Kidney epithelial cell (primary cell): ENCODE measurements at places on chromosomes 3 and 15.

DNA sequence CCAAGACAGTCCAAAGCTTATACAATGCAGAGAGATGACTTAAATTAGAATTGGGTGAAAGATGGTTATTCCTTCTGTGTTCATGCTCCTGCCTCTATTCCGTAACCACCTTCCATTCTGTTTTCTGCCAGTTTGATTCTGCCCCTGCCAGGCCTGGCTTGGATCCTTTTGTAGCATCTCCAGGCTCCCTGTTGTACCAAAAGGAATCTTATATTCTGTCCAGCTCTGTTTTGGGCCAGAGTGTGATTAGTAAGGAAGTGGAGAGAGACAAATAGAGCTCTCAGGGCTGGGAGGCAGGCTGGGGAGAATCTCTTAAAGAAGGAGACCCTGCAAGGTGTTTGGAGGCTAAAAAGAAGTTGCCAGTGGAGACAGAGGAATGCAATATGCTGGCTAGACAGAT is 63.8 kb downstream of the KCNAB1 start:
- DNase-seq = no peak

GRCh38 chr15:91849749-91850161 is 3.8 kb upstream of the SLCO3A1 start:
- no peak for DNase-seq

GRCh38 chr3:63652066-63652725 is at the start of gene SNTN:
SNTN (plus strand) TSS chr3:63652675; CDS start chr3:63652688, 13 bp downstream.
- no peak for DNase-seq

DNA sequence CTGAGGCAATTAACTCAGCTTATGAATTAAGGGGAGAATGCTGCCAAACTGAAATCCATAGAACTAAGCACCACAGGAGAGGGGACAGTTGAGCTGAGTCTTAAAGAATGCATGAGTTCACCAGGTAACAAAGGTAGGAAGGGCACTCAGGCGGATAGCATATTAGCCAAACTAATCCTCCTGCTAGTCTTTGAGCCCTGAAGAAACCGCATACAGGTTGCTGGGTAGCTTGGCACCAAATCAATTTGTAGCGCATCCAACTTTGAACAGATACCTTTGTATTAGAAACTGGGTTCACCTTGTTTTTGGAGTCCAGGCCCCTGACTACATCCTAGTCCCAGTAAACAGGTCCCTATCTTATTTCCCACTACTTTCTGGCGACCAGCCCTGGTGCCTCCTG is 93.7 kb downstream of the FRMD4B start:
- no peak for DNase-seq

GRCh38 chr3:191246630-191247029 is 47.6 kb downstream of the OSTN start:
- DNase-seq = peak; percentile 23

GRCh38 chr15:81379269-81379668 is 5.3 kb upstream of the TMC3 start:
- DNase-seq = no peak

GRCh38 chr3:42275217-42275616 is 9.2 kb upstream of the CCK start:
- DNase-seq = no peak

GRCh38 chr15:25733036-25733855 is 129.9 kb downstream of the ATP10A start:
- DNase-seq = no peak

GRCh38 chr3:71684757-71685386 is 40.3 kb downstream of the EIF4E3 start:
- no peak for DNase-seq

- DNase-seq = no peak
Measured at GRCh38 chr3:66023738-66024385, 14.9 kb downstream of the MAGI1 start.

DNA sequence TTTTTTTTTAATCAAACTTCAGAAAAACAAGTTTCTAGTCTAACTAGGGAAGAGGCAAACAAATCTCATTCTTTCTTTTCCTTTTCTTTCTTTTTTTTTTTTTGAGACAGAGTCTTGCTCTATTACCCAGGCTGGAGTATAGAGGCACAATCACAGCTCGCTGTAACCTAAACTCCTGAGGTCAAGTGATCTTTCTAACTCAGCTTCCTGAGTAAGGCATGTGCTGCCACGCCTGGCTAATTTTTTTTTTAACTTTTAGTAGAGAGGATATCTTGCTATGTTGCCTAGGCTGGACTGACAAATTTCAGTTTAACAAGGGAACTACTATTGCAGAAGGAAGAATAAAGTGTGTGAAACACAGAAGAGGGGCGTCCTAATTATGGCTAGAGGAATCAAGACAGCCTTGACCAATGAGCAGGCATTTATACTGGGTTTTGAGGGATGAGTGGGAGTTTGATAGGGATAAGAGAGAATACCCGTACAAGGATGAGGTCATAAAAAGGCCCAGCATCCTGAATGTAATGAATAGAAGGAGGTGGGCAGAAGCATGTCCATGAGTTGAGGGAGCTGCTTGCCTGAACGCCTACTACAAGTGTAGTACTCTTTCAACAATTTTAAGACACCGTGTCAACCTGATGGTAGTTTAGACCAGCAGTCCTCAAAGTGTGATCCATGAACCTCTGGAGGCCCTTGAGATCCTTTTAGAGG is 6.7 kb upstream of the ZFAND6 start:
- DNase-seq = no peak

DNA sequence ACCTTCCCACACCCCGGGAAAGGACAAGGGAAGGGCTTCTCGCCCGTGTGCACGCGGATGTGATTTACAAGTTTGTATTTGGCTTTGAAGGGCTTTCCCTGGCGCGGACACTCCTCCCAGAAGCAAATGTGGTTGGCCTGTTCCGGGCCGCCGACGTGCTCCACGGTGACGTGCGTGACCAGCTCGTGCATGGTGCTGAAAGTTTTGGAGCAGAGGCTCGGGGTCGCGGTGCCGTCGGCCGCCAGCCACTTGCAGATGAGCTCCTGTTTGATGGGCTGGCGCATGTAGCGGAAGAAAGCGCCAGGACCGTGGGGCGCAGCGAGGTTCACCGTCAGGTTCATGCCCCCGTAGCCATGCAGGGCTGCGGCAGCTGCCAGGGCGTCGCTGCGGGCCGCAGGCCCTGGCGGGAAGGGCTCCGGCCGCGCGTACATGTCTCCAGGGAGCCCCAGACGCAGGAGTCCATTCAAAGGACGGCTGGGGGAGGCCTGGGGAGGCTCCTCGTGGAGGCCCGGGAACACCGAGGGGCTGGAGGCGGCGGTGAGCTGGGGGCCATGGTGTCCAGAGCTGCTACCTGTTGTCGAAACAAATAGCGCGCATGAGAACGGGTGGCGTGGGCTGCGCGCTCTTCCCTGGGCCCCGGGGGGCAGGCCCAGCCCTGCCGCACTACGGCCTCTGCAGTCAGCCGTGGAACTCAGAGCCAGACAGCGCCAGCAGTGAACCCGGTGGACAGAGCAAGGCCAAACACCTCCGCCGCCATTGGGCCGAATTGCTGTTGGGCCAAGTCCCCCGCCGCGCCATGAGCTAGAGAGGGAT is 10.2 kb downstream of the ZIC4 start:
- no peak for DNase-seq

DNA sequence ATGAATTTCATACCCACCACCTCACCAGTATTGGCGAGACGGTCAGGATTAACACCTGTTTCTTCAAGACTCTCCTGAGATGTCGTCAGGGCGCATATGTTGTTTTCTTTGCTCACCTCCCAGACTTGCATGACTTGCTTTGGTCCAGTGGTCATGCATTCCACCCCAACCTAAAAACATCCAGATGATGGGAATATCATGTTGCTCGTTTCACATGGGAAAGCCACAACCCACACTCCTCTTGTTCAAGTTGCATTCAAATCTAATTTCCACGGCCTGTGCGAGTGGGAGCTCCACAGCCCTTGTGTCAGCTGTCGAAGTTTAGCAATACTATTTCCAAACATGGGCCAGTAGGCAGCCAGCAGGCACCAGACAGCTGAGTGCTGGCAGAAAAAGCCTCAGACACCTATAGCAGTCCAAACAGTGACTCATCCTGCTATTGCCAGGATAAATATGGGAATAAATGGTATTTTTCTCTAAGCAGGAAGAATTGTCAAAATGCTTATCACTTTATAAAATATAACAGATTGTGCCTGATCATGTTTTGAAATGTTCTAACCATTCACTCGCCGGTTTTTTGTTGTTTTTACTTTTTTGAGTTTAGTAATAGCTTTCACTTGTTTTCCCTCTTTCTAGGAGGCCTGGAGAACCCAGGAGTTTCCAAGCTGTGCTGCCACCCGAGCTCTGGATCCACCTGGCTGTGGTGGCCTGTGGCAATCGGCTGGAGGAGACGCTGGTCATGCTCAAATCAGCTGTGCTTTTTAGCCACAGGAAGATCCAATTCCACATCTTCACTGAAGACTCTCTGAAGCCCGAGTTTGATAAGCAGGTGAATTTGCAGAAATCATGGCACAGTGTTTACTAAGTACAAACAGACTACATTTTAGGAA is 20.1 kb downstream of the GXYLT2 start:
- peak; percentile 92 for DNase-seq

DNA sequence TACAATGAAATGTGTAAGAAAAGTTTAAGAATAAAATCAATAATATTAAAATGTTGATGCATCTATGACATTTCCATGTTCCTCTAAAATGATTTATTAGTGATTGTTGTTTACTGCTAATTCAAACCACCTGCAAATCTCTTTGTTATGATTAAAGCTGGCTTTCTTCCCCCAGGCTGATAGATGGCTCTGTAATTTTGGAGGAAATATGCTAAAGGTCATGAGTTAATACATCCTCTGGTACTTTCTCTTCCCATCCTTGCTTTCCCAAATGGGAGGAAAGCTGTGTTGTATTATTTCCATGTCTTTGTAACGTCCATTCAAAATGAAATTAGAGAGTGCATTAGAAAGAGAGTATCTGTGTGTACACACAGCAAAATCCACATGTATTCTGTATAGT is 139.5 kb upstream of the TMCO5A start:
- no peak for DNase-seq

DNA sequence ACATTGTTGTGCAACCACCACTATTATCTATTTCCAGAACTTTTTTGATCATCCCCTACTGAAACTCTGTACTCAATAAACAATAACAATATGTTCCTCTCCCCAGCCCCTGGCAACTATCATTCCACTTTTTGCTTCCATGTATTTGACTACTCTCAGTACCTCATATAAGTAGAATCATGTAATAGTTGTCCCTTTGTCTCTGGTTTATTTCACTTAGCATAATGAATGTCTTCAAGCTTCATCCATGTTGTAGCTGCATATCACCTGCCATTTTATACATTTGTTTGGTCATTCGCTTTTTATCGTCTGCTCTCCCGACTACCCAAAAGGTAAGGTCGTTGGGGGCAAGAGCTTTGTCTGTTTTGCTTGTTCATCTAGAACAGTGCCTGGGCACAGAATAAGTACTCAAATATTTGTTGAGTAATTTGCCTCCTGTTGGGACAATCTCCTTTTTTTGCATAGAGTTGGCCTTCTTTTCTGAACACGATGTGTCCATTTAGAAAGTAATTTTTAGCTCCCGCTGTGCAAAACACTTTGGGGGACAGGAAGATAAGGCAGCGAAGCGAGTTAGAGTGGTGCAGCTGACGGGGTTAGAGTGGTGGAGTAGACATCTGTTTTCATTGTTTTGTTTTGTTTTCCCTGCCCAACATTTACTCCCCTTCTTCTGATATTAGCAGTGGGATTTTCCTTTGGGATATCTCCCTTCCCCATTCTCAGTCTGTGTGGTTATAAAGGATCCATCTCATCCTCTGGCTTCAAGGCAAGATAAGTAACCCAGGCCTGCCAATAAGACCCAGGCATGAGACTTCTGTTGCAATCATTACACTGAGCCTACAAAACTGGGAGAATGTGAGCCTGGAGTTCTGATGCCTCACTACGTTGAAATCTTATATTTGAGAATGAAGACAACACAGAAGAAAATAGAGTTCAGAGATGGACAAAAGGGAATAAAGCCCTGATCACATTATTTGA is 83.4 kb upstream of the RNU6-1 start:
- DNase-seq = no peak

DNA sequence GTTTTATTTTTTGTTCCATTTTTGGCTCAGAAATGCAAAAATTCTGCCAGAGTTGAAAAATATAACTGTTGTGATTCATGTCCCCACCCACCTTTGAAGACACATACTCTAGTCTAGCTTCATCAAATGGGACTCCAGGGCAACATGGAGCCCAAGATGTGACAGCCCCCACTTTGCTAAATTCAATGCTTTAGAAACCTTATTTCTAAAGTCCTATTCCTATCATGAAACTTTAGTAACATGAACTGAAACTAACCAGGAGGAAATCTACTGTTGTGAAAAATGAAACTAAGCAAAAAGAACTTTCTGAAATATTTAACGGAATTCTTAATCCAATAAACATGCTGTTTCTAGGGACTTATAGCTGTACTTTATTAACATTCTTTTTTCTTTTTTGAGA is 20.3 kb downstream of the UBP1 start:
- DNase-seq = no peak

- peak; percentile 76 for DNase-seq
Measured at GRCh38 chr3:128112357-128112968, 11.1 kb downstream of the RUVBL1 start.

DNA sequence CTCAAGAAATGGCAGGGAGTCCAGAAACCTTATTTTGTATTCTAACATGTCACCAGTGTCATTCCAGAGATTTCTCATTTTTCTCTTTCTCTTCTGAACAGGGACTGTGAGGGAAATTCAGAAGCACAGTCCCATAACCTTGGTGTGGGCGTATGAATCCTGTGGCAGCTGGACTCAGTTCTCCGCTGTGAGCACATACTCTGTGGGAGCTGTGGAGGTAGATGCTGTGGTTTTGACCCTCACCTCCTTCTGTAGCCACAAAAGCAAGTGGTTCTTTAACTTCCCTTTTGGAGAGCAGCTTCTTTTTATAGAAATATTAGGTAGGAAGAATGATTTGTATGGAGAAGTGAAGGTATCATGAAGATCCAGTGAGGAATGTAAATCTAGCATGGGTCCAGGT is 13.4 kb downstream of the TMEM207 start:
- no peak for DNase-seq

DNA sequence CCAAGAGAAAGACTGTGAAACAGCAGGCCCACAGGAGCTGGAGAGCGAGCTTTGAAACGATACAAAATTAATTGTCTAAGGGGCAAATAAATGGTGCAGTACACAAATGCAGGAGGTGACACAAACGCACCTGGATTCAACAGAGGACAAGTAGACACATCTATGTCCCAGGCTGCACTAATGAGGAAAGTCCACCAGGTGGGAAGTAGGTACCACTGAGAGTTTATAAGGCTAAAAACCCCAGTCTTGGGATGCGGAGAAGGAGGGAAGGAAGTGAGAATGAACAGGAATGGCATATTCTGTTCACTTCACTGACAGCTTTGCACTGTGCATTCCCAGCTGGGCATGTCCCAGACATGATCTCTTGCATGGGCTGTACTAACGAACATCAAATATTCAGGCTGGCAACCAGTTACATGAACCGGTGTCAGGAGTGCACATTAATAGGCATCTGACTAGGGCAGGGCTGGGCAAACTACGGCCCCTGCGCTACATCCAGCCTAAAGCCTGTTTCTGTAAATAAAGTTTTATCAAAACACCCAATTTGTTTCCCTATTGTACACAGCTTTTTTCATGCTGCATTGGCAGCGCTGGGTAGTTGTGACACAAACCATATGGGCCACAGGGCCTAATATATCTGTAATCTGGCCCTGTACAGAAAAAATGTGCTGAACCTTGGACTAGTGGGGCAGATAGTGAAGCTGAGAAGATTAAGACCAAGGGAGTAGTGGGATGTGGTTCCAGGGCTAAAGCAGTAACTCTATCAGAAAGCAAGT is 107.0 kb downstream of the IGF2BP2 start:
- DNase-seq = no peak
